Suprapubic skin (tissue), 4 donors: ENCODE measurements at places on chromosomes 4 and X.

GRCh38 chr4:8502836-8503585, 62.4 kb downstream of the TRMT44 start:
- no peak for DNase-seq

DNA sequence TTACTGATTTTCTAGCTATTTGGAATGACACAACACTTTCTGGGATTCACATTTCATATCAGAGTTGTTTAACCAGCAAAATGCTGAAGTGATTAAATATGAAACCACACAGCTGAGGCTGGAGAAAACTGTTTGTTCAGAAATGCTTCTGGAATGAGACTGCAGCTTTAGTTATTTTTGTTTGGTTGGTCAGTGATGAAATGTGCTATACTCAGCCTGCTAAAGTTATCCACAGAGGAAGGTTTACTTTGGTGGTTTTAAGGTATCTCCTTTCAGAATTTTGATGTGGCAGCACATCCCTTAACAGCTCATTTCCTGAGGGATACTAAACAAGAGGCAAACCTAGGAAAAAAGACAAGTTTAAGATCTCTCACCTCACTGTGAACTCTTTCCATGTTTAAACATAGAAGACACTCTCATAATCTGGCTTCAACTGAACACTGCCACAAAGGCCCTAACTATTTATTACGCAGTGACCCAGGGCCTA, 106.6 kb upstream of the PDE5A start:
- DNase-seq: no peak

DNA sequence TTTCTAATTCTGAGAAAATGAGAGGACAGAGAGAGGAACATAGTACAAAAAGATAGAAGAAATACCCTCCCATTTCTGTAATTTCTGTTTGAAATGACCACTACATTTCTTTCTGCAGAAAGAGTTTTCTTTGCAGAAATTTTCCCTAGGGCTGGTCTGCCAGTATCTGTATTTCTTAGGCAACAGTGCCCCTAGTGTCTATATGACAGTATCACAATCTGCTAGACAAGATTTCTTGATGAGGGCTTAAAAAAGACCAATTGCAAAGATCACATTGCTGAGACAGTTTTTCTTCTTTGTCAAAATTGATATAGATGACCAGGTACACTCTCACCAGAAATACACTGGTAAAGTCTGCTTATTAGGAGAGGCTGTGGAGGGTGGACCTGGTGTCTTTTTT, 81.0 kb upstream of the ZDHHC15 start:
- no peak for DNase-seq

DNA sequence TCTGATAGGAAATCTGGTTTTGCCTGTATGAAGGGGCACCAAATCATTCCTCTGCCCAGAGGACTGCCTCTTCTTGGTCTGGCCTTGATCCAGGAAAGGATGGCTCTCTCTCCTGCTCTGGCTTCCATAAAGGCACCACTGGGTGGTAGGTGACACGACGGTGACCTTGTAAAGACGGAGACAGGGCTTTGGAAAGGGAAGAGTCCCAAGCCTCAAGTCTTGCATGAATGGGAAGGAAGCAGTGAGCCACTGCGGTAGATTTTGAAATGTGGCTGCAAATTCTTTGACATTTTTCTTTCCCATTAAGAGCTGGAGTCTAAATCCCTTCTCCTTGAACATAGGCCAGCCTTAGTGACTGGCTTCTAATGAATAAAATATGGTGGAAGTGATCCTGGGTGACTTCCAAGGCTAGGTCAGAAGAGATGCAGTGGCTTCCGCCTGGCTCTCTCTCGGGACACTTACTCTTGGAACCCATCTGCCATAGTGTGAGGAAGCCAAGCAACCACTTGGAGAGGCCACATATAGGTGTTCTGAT, 347.4 kb downstream of the BCOR start:
- DNase-seq: no peak

DNA sequence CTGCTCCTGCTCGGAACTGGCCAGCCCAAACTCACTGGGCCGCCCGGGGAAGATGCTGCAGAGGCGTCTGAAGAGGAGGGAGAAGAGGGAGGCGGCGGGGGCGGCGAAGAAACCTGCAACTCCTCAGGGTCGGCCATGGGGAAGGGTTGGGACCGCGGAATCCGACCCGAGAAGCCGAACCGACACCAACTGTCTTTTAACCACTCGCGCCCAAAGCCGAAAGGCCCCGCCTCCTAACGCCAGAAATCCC, at the start of gene C4orf46:
C4orf46 (minus strand) TSS at position 223 of the 250 bp plus-strand sequence; CDS start at position 137, 86 bp downstream.
- DNase-seq: no peak

- DNase-seq: no peak
Observed at GRCh38 chr4:73615613-73616012, 4.6 kb downstream of the RASSF6 start.

DNA sequence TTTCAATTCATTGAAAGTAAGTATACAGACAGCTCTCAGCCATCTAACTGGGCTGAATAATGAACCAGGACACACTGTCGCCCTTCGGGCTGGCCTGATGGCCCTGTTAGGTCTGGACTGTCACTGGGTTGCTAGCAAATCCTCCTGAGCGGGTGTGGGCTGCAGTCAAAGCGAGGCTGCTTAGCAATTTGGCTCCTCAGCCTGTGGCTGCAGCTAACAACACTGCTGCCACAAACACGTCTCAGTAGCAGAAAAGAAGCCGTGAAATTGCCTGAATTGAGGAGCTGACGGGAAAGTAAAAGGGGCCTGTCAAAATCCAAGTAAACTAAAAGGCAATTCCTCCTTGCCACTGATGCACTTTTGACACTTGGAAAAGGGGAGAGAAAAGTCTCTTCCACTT, 72.8 kb downstream of the SMIM20 start:
- no peak for DNase-seq

DNA sequence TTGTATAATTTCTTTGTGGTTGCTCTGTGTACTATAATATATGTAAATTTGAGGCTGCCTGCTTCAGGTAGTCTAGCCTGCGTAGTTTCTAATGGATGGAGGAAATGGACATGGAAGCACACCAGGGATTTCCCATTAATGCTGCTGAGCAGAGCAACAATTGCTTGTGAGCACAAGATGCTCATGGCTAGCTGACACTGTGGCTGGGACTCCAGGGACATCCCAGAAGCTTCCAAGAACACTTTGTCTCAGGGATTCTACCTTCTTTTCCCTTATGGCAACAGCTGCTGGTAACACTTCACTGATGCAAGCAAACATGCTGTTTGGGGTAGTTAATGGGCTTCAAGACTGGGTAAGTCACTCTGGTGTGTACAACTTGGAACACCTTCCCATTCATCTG, 66.1 kb downstream of the TENT5D start:
- DNase-seq: no peak

DNA sequence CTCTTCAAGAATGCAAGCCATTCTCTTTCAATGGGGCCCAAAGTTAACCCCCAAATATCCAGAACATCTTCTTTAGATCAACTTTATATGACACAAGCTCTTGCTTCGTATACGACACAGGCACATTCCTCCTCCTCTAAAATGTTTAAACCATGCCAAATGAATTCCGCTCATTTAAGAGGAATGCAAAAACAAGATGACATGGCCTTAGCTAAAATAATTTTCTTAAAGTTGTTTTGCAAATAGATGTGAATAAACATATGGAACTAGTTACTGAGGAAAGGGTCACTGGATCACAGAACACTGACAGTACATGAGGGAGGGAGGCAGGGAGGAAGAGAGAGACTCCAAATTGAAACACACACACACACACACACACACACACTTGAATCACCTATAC, 97.4 kb downstream of the RASL11B start:
- DNase-seq: no peak

GRCh38 chr4:173573286-173573685, 43.3 kb upstream of the HAND2 start:
- DNase-seq: no peak

DNA sequence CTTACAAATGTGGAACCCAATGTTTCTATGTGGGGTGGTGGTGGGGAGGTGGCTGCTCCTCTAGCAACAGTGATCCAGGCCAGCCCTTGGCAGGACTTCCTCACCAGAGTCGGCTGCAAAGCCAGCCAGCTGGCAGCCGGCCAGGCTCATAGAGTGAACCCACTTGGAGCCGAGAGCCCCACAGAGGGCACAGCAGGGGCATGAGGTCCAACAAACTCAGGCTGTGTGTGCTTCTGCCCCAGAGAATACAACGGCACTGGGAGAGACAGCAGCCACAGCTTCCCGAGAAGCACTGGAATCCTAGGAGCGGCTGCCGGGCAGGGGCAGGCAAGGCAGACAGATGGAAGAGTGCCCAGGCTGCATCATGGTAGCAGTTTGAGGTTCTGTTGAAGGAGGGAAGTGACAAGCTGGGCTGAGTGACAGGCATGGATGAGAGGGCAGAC, 23.5 kb upstream of the SOWAHD start:
- DNase-seq: no peak

DNA sequence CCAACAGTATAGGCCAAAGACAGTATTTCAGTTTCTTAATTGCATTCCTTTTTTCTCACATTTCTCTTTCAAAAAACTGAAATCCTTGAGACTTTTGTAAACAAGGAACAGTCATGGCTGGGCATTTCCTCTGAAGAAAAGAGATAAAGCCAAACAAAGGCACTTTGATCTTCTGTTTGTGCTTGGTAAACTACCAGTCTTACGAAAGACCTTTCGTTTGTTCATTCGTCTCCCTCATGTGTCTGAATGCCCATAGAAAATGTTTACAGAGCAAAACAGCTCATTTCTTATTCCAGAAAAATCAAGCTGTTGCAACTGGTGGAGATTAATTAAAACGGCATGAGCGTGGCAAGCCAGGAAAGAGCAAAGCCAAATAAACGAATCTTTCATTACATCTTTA, 178.0 kb downstream of the GASK1B start:
- DNase-seq: no peak

GRCh38 chrX:119669424-119670037, 23.4 kb downstream of the SEPTIN6 start:
- no peak for DNase-seq

DNA sequence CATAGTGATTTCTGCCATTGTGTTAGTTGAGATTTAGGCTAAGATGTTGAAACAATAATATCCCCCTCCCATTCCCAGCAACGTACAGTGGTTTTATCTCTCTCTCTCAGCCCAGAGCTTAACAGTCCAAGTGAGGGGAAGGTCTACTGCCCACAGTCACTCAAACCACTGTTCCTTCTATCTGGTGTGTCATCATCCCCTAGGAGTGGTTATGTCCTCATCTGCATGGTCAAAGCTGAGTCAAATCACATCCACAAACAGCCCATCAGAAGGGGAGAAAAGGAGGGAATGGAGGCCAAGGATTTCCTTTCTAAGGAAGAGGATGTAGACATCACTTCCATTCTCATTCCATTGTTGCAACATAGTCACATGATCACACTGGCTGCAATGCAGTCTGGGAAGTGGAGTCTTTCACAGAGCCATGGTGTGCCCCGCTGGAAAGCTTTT, 42.8 kb upstream of the CHRNA9 start:
- no peak for DNase-seq

- DNase-seq: peak; percentile 85
Observed at GRCh38 chr4:140094438-140095420, 59.3 kb downstream of the MAML3 start.
